ENCODE measurements at places on chromosomes 12 and 14.

DNA sequence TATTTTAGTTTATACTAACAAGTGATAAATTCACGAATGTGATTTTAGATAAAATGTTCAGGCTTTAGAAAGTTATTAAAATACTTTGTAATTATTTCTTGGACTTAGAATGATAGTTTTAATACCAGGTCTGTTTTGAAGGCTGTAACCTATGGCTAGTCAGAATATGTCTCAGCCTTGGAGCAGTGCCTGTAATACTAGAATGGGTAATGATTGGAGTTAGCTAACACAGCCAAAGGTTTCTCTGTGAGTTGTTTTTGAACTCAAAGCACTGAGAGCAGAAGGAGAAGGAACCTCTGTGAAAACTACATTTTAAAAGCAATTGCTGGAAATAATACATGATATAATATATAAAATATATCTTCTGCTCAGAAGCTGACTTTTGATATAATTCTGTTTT, 110.1 kb downstream of the TMEM117 start:
- DNase-seq, result no peak

GRCh38 chr14:79583738-79584408, 627.4 kb downstream of the DIO2 start:
- DNase-seq, result no peak

DNA sequence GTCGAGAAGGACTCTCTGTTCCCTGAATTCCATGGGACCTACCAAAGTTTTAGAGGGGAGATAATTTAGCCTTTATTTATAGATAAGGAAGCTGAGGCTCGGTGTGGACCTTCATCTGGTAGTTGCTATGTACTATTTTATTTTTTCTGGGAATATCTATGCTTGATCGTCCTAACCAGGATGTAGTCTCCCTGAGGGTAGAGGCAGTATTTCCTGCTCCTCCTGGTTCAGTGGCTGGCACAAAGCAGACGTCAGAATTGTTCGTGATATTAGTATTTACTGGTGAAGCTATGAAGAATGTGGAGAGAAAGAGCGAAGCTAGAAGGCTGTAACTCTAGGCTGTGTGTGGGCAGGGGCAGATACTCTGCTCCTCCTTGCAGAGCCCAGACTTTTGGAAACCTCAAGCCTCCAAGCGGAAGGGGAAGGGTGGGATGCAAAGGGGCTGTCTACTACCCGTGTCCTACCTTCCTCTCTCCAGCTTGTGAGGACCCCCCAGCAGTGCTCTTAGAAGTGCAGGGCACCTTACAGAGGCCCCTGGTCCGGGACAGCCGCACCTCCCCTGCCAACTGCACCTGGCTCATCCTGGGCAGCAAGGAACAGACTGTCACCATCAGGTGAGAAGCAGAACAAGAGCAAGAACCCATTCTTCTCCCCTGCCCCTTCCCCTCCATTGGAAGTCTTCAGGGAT, 1.4 kb downstream of the LRP10 start:
- DNase-seq, result no peak

GRCh38 chr12:50820177-50820576, 22.5 kb upstream of the TMPRSS12 start:
- DNase-seq, result no peak

DNA sequence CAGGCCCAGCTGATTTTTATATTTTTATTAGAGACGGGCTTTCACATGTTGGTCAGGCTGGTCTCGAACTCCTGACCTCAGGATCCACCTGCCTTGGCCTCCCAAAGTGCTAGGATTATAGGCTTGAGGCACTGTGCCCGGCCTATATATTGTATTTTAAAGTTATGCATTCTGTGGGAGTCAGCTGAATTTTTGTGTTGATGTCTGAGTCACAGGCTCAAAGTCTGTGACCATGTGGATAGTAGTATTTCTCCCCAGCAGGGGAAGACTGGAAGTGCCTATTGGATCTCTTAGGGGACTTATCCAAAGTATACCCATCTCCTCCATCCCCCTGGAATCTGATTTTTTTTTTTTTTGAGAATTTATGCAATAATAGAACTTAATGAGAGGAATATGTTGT, 43.8 kb upstream of the ATF1 start:
- no peak for DNase-seq

DNA sequence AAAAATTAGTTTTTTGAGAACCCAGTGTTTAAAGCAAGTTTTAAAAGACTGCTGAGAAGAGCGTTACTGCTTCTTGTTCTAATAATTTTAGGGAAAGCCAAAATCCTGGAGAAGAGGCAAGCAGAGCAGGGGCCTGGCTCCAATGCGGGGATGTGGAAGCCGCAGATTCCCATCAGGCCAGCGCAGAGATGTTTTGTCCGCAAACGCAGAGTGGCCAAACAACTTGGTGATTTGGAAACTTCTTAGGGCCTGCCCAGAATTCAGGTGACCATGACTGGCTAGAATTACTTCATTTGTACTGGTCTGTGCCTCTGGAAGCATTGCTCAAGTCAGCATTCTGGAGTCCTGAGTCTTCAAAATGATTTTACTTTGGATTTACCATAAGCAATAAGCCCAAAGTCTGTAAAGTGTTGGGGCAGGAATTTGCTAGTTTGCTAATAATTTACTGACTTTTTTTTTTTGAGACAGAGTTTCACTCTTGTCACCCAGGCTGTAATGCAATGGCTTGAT, 208.4 kb downstream of the PPM1H start:
- no peak for DNase-seq

DNA sequence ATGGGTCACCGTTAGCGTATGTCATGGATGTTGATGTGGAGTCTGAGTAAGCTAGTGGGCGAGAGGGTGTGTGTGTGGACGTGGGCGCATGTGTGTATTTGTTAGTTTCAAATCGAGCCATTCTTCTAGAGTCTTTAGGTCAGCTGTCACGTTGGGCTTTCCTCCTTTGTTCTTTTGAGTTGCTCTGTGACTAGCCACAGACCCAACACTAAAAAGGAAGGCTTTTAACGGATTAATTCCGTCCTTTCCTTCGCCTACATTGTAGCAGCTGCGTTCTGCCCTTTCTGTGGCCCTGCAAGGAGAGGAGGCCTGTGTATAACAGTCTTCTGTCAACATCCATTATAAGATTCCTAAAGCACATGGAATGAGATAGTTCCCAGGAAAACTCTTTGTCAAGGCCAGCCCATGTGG, 117.2 kb upstream of the DNM1L start:
- DNase-seq, result no peak

Data from MM.1S (cell line).